ENCODE measurements at places on chromosomes 1 and 21. TPM values are rescaled to one million over a fixed set of nuclear protein-coding genes. Genes with fewer than 3 reads are reported as not detected.

DNA sequence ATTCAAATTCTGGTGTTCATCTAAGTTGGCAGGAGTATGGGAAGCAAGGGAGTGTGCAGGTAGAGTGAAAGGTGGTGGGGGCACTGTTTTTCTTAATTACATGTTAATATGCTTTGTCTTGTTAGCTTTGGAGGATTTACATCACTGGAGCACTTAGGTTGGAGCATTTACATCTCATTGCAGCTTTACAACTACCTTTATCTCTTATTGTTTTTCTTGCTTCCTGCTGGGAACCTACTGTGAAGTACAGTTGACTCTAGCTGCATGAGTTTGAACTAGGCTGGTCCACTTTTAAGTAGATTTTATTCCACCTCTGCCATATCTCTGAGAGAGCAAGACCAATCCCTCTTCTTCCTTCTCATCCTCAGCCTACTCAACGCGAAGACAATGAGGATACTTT lies 554.8 kb upstream of the B3GALT2 start:
- no peaks in the 10 kb centered on the region for H3K27me3 ChIP-seq
- H3K4me3 ChIP-seq, result no peak overlapping the region
- H3K27ac ChIP-seq, result no peak overlapping the region

DNA sequence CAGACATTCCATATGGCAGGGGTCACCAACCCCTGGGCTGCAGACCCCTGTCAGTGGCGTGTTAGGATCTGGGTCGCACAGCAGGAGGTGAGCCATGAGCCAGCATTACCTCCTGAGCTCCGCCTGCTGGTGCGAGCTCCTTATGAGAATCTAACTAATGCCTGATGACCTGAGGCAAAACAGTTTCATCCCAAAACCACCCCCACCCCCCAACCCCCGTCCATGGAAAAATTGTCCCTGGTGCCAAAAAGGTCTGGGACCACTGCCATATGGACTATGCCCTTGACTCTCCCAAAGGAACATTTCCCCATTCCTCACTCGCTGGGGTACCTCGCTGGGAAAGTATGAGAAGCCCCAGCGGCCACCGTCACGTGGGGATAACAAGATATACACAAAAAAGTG lies 6.4 kb upstream of the CPT2 start:
- H3K4me1 ChIP-seq, result no peaks in the 10 kb centered on the region
- H3K36me3 ChIP-seq, result no peaks in the 10 kb centered on the region

DNA sequence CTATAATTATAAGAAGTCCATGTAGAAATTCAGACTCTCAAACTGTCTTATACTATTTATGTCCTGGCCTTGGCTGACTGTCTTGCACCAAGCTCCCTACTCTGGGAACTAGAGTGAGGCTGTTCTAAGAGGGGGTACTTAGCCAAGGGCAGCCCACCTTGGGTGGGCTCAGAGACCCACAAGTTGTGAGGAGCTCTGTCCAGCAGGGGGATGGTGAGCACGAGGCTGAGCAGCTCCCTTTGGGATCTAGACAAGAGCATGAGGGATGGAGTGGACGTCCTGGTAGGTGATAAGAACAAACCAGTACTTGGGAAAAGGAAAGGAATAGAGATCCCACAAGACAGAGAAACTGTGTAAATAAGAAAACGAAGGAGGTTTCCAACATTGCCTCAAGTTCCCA lies 127.1 kb upstream of the SLC44A3 start:
- H3K4me1 ChIP-seq, result no peaks in the 10 kb centered on the region
- DNase-seq, result no peak
- H3K27me3 ChIP-seq, result no peaks in the 10 kb centered on the region
- H3K27ac ChIP-seq, result no peak overlapping the region
- H3K36me3 ChIP-seq, result no peaks in the 10 kb centered on the region
- no peak overlapping the region for H3K4me3 ChIP-seq

DNA sequence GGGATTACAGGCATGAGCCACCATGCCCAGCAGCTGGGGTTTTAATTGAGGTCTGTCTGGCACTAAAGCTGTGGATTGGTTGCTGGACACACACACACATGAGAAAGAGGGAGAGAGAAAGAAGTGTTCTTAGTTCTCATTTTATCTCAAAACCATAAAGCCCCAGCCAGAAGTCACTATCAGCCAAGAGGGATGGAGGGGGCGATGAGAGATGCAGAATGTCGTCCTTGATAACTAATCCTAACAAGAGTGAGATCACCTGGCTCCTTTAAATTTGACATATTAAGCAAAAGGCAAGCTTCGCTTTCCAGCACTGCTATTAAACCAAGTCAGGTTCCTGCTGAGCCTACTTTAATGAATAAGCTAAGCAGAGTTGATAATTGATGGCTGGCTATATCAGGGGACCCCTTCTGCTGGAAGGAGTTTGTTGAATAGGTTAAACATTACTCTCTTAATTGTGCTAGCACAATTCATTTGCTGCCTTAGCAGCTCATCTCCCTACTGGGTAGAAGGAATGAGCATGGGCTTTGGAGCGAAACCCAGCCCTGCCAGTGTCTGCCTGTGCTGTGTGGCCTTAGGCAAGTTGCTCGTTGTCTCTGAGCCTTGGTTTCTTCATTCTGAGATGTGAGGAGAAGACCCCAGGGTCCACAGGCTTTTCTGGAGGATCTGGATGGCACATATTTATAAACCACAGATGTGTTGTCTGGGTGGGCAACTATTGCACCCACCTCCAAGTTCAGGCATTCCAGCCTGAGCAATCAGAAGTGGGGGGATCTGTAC lies 50.8 kb downstream of the ALPL start:
- no peaks in the 10 kb centered on the region for H3K36me3 ChIP-seq
- H3K4me3 ChIP-seq, result no peak overlapping the region
- no peaks in the 10 kb centered on the region for H3K4me1 ChIP-seq
- no peaks in the 10 kb centered on the region for H3K27me3 ChIP-seq
- no peak for DNase-seq
- H3K27ac ChIP-seq, result no peak overlapping the region

The PRAMEF26 gene
- not detected for total RNA-seq

The HFM1 gene
- 2.6 TPM for total RNA-seq

- H3K27ac ChIP-seq, result no peak overlapping the region
- H3K27me3 ChIP-seq, result no peaks in the 10 kb centered on the region
- no peak for DNase-seq
Observed at GRCh38 chr1:210446479-210446878, 117.8 kb downstream of the HHAT start.

DNA sequence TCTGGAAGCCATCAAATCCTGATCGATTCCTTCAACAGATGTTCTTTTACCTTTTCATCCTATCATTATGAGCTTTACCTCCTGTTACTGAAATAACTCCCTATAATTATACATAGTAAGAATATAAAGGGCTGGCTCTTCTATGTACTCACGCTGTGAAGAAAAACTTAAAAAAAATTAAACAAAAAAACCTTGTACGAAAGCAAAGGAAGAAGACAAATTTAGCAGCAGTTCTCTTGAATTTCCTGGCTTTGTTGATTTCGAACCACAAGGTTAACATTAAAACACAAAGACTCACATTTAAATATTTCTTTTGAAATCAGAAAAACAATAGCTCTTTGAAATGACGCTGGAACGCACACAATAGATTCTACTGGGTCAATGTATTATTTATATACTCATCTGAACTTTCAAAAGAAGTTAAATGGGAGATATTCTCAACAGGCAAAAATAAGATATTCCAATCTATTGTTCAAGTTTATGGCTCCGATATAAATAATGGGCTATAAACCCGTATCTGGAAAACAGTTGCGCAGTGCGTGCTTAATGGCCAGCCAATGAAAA lies 13.6 kb upstream of the SPEN start:
- peak overlapping the region; percentile 99 for H3K27ac ChIP-seq
- H3K4me3 ChIP-seq, result peak overlapping the region; percentile 76
- no peaks in the 10 kb centered on the region for H3K27me3 ChIP-seq
- peaks cover 22% of the 10 kb centered on the region for H3K4me1 ChIP-seq
- no peak for DNase-seq

DNA sequence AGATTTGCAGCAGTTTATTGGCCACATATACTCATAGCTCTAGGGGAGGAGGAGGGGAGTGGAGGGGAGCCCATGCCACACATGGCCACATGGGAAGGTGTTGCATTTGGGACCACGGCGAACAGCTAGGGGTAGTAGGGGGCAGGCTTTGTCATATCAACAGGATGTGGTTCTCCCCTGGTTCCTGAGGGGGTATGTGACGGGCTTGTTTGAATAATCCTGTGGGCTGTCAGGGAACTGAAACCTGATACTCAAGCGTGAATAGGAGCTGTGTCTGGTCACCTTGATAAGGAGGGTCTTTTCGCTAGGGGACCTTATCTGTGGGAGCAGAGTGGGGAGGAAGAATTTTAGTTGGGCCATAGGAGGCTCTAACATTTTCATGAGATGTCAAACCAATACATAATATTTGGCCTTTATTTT lies 264.7 kb downstream of the CTH start:
- H3K27me3 ChIP-seq, result no peaks in the 10 kb centered on the region
- no peak for DNase-seq
- H3K36me3 ChIP-seq, result no peaks in the 10 kb centered on the region
- H3K4me1 ChIP-seq, result no peaks in the 10 kb centered on the region
- H3K27ac ChIP-seq, result no peak overlapping the region
- no peak overlapping the region for H3K4me3 ChIP-seq

DNA sequence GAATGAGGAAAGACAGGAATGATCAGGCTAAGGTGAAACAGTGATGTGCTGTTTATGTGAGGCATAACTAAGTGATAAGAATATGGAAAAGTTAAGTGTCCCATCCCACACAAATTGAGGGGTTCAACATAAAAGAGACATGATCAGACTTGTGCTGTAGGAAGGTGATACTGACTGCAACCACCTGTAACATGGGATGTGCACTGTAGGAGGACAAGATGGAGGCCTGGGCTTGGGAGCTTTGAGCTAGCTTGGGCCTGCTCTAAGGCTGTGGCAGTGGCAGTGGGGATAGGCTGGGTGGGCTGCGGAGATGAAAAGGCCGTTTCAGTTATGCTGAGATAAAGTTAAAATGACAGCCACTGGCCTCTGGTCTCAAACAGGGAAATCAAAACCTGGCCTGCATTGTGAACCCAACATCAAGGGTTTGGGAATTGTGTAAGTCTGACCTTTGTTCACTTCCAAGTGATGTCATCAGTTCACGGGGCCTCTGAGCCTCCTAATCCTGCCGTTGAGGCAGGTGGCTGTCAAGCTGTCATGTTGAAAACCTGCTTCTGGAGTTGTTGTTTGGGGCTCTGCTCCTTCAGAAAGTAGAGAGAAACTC lies 61.2 kb upstream of the TENT5C start:
- H3K27me3 ChIP-seq, result no peaks in the 10 kb centered on the region
- DNase-seq, result no peak
- no peak overlapping the region for H3K27ac ChIP-seq
- H3K4me1 ChIP-seq, result no peaks in the 10 kb centered on the region
- H3K36me3 ChIP-seq, result no peaks in the 10 kb centered on the region
- no peak overlapping the region for H3K4me3 ChIP-seq

DNA sequence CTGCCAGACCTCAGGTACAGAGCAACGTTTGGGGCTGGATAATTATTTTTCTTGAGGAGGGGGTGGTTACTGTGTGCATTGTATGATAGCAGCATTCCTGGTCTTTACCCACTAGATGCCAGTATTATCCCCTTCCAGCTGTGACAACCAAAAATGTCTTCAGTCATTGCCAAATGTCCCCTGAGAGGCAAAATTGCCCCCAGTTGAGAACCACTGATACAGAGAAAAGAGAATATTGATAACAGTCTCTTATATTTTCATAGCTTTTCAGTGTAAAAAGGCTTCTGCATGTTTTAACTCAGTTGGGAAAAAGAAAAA lies 51.8 kb upstream of the SYT14 start:
- DNase-seq, result no peak

The ADCY10 gene
- 0.35 TPM for total RNA-seq

The KLHDC8A gene
- total RNA-seq, result not detected

The FAM131C gene
- 5.2 TPM for total RNA-seq

Data from right atrium auricular region (tissue), 2 donors.